ENCODE measurements at places on chromosomes 3 and 15.

- no peak for DNase-seq
These were observed 228.1 kb upstream of the PROK2 start for GRCh38 chr3:72013084-72013483.

DNA sequence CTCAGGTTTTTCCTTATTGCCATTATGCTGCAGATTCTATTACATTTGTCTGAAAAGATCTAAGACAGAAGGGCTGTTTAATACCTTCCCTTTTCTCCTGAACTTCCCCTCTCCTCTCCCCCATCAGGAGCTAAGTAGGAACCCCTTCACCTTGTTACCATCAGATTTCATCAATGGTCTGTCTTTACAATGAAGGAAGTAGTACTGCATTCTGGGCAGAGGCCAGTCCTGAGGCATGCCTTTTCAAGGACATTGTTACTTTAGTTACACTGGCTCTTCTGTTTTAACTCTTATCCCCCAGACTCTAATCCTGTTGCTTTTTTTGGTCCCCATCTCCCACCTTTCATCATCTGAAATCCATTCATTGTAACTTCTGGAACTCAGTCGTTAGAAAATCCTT, 8.1 kb downstream of the CTNNB1 start:
- no peak for DNase-seq

DNA sequence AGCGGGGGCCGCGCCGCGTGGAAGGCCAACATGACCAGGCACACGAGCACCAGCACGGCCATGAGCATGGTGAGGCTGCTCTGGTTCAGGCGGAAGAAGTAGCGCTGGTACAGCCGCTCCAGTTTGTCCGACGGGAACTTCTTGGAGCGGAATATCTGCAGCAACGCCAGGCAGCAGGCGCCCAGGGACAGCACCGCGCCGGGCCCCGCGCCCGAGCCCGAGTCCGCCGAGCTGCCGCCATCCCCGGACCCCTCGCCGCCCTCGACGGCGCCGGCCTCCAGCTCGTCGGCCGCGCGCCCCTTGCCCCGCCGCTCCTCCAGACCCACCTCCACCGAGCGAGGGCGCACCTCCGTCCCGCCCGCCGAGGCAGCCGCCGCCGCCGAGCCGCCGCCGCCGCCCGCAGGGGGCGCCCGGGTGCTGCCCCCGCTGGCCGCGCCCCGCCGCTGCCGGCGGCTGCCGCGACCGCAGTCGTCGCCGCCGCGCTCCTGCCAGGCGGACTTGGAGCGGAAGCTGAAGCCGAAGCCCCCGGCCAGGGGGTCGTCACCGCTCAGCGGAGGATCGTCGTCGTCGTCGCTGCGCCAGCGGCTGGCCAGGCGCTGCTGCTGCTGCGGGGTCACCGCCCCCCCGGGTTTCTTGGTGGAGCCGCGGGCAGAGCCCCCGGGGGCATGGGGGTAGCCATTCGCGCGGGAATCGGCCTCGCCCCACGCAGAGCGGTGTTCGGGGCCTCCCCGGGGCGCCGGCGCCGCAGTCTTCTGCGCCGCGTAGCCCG, 957 bp downstream of the ADCY5 start:
- no peak for DNase-seq

GRCh38 chr15:67092752-67093503, 27.5 kb downstream of the SMAD3 start:
- DNase-seq, result no peak

GRCh38 chr3:146739203-146739671, 134.1 kb upstream of the PLSCR5 start:
- DNase-seq, result no peak

- no peak for DNase-seq
These were observed 535.1 kb upstream of the CCDC54 start for GRCh38 chr3:106842151-106842550.

- DNase-seq, result no peak
These were observed 335.3 kb upstream of the NECTIN3 start for GRCh38 chr3:110736332-110736731.

DNA sequence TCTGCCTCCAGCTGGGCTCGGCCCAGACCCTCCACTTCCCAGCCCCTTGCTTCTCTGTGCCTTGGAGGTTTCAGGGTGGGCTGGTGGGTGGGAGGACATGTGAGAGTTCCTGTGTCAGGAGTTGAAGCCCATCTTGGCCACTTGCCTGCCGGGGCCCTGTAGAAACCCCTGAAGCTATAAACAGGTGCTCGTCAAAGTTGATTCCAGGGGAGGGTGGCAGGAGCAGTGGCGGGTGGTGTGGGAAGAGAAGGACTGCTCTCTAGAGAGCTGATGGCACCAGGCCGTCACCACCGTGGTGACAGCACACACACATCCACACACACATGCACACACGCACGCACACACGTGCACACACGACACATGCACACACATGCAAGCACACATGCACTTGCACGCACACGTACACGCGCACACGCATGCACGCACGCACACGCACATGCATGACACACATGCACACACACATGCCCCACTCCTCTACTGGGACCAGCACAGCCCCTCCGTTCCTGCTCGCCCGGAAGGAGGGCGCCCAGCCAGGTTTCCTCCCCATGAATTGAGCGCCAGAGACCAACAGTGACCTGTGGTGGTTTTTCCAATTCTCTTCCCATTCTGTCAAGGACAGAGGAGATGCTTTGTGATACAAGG, 56.3 kb upstream of the CGNL1 start:
- DNase-seq, result no peak

DNA sequence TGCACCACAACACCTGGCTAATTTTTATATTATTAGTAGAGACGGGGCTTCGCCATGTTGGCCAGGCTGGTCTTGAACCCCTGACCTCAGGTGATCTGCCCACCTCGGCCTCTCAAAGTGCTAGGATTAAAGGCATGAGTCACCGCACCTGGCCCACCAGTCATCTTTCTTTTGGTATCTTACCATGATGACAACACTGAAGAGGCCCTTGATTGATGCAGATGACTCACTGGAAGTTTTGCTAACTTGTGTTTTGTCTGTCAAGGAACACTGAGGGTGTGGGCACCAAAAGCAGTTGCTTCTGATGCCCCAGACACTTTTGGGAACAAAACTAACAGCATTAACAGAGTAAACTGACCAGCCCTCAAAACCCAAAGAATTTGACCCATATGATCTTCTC, 88.3 kb downstream of the MYO5A start:
- DNase-seq, result no peak

DNA sequence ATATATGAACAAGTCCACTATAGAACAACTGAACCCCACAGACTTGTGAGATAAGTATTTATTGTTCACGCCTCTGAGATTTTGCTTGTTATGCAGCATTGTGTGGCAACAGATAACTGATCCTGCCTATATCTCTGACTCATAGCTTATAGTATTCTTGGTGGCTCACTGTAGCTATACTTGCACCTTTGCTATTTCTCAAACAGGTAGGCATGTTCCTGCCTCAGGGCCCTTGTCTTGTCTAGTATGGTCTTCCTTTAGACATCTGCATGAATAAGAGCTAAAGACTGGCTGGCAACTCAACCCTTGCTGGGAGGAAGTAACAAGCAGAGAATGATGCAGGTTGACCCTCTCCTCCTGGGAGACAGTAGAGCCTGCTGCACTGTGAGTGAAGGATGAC, 256.1 kb downstream of the CHST2 start:
- no peak for DNase-seq

DNA sequence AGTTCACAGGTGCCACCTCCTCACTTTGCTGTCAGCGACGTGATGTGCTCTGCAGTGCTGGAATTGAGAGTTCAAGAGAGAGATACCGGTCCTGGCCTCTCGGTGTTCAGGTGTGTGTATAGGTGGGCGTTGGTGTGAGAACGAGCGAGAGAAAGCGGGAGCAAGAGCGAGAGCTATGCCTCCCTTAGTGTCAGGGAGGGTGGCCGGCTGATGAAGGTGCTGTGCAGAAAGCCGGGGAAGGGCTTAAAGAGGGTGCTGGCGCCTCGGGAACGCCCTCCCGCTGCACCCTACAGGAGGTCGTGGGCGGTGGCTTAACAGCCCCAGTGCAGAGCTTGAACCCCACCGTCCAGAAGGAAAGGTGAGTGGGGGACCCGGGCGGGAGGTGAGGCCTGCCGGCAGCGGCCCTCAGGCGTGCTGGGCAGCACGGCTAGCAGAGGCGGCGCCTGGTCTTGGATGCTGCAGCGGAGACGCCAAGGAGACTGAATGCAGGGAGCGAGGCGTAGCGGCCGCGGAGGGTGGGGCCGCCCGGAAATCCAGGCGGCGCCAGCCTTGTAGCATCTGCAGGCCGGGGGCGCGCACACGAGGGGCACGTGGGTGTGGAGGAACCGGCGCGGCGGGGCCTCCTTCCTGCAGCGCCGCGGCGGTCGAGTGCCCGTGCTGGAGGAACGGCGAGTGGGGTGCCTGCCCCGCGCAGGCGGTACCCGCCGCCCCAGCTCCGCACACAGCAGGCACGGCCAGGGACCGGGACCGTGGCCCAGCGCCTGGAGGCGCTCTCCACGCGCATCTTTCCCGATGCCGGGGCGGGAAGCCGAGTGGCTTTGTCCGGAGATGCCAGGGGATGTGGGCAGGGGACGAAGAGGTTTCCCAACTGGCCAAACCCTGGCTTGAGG, 246.8 kb upstream of the TOPAZ1 start:
- DNase-seq, result no peak

DNA sequence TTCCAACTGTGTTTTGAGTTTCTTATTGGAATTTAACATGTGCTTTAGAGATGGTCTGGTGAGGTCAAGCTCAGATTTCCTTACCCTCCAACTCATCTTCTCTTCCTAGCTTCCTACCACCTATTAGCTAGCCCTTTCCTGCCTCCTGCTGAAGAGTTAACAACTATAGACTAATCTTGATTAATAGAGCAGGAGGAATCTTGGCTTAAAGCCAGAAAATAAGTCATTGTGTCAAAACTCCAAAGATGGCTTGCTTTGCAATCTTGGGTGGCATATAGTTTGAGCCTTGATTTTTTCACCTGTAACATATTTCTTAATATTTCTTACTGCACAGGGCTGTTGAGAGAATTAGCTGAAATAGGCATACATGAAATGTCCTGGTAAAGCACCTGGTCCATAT, 27.3 kb downstream of the BCL2L10 start:
- no peak for DNase-seq

DNA sequence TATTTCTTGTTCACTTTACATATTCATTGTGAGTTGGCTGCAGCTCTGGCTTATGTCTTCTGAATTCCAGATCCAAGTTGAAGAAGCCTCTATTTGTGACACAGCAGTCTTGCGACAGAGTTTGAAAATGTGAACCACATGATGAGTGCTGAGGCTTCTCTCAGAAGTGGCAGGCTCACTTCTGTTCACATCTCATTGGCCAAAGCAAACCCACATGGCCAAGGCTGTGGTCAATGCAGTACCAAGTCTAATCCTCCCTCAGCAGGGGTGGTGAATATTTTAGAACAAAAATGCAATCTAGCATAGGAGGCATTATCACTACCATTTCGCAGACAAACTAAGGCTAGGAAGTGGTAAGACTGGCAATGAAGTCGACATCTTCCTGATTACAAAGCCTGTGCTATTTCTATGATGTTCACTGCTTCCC, 45.2 kb downstream of the CDCP1 start:
- peak; percentile 65 for DNase-seq
